ENCODE measurements at places on chromosomes 1 and 21.
A peak's percentile ranks its signal among the peaks of the same experiment; 100 is the strongest.

DNA sequence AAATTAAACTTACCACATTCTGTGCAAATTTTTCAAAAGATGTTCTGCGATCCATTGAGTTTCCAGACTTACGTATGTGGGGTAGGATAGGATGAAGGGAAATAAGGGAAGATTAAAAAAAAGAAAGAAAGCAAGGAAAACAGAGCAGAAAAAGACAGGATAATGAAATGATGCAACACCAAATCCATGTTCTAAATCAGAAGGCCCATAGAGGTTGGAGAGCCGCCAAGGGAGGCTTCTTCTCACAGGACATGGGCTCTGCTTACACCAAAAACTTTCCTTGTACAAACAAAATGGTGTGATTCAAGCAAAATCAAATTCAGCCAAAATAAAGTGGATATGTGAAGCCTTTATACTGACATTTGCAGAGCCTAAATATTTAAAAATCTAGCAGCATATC lies 189.5 kb upstream of the GREM2 start:
- ATAC-seq = no peak

GRCh38 chr1:233673261-233673946 lies 59.5 kb downstream of the KCNK1 start:
- no peak for ATAC-seq

GRCh38 chr21:18614303-18614702 lies 210.7 kb upstream of the TMPRSS15 start:
- peak; percentile 86 for ATAC-seq

GRCh38 chr1:222920169-222920568 lies 105.3 kb downstream of the DISP1 start:
- no peak for ATAC-seq

DNA sequence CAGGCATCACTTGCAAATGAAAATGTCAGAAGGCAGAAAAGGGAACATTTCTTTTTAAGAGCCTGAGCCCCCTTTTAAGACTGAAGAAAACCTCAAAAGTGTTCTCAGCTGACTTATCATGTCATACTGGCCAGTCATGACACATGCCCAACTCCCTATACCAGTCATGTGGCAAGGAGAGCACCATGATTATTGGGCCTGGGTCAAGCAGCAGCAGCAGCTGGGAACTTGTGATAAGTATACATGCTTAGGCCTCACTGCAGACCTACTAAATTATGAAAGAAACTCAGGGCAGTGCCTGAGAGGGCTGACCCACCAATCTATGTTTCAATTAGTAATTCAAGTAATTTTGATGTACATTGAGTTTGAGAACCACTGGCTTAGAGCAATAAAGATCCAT lies 8.6 kb downstream of the RO60 start:
- ATAC-seq = no peak

Measured in motor neuron (in vitro differentiated cells).